ENCODE measurements at places on chromosomes 5 and 9.

DNA sequence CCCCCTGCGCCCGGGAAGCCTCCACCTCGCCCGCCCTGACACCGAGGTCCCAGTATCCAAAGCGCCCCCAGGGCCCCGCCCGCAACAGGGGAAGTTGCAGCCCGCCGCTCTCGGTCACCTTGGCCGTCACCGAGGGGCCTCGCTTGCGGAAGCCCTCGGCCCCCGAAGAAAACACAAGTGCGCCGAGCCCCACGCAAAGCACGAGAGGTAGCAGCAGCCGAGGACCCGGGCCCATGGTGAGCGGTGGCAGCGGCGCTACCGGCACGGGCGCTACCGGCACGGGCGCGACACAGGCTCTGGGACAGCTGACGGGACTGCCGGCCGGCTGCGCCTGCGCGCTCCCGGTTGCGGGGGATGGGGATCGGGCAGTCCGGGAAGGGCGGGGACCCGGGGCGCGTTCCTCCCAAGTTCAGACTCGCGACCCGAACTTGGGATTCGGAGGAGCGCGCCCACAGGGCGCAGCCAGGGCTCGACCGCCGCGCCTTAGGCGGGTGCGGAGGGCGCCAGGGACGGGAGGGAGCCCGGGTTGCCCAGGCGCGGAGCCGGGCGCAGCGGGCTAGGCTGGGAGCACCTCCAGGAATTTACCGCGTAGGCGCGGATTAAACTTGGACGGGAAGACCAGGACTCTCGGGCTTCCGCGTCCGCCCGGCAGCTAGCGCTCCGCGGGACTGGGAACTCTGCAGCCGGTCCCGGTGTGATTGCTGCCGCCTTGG is at the start of gene PPIC:
Gene PPIC (minus strand): TSS at position 335 of the 713 bp plus-strand sequence. CDS start 100 bp downstream, at position 235.
- peak; percentile 49 for DNase-seq

GRCh38 chr5:99320436-99320835 is 391.6 kb upstream of the CHD1 start:
- DNase-seq = no peak

- DNase-seq = no peak
Measured at GRCh38 chr5:111530298-111530740, 18.0 kb upstream of the STARD4 start.

- DNase-seq = no peak
Measured at GRCh38 chr9:31715250-31715649, 669.2 kb upstream of the ACO1 start.

DNA sequence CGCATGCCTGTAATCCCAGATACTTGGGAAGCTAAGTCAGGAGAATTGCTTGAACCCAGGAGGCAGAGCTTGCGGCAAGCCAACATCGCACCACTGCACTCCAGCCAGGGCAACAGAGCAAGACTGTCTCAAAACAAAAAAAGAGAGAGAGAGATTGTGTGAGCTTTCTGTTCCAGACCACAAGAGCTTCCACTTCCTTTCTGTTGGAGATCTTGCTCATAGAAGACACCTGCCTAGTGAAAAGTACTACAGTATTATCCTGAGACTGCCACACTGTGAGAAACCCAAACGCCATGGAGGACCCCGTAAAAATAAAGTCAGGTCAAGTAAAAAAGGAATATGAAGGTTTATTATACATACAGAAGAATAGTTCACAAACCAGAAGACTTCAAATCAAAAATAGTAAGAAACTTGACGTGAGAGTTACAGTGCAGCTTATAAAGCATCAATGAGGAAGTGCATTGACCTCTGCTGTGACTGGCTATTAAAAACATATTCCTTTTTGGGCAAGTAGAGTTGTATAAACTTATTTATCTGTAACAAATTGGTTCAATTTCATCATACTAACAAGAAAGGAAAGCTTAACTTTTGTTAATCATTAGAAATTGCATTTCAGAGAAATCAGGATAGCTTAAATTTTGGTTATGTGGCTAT is 4.3 kb upstream of the EMB start:
- DNase-seq = no peak

DNA sequence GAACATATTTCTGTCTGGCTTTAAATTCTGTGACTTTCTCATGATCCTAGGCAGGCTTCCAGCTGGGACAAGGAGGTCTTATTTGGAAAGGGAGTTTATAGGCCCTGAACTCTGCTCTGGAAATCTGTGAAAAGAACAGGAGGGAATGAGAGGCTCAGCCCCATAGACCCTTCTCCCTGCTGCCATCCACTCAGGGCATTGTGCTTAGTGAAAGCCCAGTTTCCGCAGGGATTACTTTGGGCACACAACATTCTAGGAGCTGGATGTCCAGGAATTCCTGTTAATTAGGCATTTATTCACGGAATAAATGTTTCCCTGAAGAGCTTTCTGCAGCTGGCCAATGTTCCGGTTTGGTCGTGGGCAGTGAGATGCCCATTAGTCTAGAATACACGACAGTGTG is 32.7 kb upstream of the COL15A1 start:
- DNase-seq = no peak

- DNase-seq = no peak
Measured at GRCh38 chr5:84069608-84070179, 315.0 kb downstream of the EDIL3 start.

DNA sequence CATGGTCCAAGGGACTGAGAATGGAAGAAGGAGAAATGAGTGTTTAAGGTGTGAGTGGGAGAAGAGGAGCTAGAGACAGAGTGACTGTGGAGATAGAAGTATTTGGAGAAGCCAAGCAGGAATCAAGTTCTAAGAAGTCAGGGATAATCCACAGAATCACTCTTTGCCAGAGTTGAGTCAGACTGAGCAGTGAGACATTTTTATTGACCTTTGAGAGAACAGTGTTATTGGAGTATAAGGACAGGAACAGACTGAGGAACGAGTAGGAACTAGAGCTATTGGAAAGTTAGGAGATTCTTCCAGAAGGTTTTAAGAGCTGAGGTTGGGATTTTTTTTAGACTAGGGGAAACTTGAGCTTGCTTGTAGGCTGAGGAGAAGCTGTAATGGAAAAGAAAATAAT is 37.2 kb downstream of the RCL1 start:
- DNase-seq = no peak

- DNase-seq = no peak
Measured at GRCh38 chr5:65623482-65623881, 651 bp downstream of the TRIM23 start.

GRCh38 chr9:95605101-95605500 is 88.3 kb upstream of the PTCH1 start:
- no peak for DNase-seq

GRCh38 chr9:96302021-96302420 is at the start of gene HSD17B3:
Gene HSD17B3 (minus strand): TSS chr9:96302176. CDS start chr9:96302104, 72 bp downstream.
- DNase-seq = no peak

DNA sequence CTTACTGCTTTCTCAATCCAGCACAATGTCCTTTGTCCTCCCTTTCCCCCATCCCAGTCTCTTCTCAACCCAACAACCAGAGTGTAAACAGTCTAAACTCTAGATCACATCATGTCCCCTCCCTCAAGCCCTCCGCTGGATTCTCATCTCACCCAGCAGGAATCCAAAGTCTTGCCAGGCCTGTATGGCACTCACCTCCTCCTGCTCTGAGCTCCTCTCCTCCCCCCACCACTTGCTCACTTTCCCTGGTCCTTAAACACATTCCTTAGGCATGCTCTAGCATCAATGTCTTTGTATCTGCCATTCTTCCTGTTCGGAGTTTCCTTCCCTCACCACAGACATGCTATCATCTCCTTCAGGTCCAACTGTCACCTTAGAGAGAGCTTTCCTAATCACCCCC is 78.8 kb downstream of the NIPSNAP3B start:
- no peak for DNase-seq

DNA sequence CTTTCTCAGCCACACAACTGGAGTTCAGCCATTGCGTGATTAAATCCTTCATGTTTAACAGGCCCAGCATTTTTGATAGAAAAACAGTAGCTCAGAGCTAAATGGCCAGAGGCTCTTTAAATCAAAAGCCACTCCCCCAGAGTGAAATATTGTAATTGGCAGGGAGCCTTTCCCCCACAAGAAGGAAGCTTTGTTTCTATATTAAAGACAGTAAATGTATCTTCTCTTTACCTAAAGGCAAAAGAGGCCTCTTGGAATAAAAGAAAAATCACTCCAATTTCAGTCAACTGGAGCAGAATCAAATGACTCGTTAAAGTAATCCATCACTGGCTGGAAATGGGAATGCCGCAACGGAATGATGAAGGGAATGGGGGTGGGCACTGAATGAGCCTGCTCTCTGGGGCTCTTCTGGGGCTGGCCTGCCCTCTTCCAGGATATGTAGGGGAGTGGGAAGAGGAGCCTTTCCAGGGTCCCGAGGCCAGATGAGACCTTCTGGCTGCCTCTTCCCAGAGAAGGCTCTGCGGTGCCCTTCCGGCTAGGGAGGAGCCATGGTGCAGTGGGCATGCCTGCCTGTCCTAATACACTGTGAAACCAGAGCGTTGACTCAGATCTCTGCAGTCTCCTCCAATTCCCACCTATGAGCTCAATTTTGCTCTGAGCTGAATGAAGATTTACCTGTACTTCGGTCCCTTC is 45.2 kb downstream of the ANKDD1B start:
- peak; percentile 20 for DNase-seq

DNA sequence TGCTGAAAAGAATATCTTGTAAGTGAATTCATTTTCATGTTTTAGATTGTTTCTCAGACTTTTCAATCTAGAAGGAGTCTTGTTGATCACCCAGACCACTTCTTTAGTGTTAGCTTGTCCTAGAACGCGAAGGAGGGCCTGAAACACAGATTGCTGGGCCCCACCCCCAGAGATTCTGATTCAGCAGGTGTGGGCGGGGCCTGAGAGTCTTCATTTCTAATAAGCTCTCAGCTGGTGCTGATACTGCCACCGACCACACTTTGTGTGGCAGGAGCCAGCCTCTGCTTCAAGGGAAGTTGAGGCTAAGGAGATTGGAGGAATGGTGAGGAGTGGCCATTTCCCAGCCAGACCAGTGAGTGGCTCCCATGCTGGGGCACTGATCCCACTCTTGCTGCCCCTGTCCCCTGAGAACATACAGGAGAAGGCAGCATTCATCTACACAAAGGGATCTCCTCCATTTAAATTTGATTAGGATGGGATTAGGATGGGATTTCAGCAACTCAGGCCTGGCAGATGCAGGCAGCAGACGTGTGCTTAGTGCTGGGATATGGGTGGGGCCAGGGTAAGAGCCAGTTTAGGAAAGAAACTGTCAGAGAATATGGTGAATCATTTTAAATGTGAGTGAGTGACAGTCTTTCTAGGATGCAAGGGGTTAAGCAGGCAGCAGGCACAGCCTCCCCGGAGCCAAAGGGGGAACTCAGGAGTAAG is 35.9 kb downstream of the ZNF618 start:
- DNase-seq = no peak

- DNase-seq = no peak
Measured at GRCh38 chr5:172281346-172281745, 2.2 kb downstream of the UBTD2 start.

DNA sequence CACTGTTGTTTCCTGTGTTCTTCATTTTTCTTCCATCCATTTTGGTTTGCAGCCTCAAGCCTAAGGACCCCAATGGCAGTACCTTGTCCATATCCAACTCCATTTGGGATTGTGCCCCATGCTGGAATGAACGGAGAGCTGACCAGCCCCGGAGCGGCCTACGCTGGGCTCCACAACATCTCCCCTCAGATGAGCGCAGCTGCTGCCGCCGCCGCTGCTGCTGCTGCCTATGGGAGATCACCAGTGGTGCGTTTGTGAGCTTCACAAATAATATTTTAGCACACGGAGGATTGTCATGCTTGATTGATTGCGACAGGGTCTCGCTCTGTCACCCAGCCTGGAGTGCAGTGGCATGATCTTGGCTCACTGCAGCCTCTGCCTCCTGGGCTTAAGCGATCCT is 136.8 kb downstream of the TLE4 start:
- no peak for DNase-seq

DNA sequence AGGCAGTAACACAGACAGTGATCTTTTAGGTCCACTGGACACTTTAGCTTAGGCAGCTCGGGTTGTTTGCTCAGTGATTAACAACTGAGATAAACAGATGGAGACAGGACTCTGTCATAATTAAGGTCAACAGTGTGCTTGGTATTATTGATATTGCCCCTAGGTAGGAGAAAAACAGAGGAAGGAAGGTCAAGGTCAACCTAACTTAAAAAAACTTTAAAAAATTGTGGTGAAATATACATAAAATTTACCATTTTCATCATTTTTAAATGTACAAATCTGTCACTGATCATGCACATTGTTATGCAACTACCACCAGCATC is 2.1 kb upstream of the HSPA4 start:
- peak; percentile 18 for DNase-seq

DNA sequence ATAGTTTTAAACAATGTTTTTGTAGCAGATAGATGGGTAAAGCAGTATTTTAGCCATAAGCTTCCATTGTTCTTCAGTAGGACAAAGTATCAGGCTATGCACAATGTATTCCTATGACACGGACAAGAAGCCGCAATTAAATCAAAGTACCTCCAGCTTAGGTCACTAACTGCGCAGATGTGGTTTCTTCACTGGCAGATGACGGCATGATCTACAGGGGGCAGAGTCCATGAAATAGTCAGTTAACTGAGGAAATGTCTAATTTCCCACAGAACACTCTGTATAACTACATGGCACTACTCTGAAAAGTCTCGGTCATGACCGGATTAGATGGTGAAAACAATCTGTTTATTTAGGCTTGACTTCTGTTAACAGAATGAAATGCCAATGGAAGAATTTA is 120.7 kb upstream of the TRPM3 start:
- DNase-seq = no peak

GRCh38 chr9:126514037-126514821 is 99.5 kb upstream of the LMX1B start:
- DNase-seq = no peak

GRCh38 chr5:173328844-173329490 is 753 bp upstream of the STC2 start:
- DNase-seq = no peak

Measured in SHP77 treated with DMSO at 0.1 percent for 48 hours (cell line).